Stimulated activated CD4-positive, alpha-beta T cell treated with anti-CD3 and anti-CD28 coated beads, Interleukin-15, amount 100 ng/mL, for 24 hours (primary cell): ENCODE measurements at places on chromosomes 1 and 21.
A peak's percentile ranks its signal among the peaks of the same experiment; 100 is the strongest.

- DNase-seq: no peak
Observed at GRCh38 chr1:63004868-63005267, 220.9 kb downstream of the ATG4C start.

- no peak for DNase-seq
Observed at GRCh38 chr1:213464786-213465460, 413.9 kb downstream of the RPS6KC1 start.

DNA sequence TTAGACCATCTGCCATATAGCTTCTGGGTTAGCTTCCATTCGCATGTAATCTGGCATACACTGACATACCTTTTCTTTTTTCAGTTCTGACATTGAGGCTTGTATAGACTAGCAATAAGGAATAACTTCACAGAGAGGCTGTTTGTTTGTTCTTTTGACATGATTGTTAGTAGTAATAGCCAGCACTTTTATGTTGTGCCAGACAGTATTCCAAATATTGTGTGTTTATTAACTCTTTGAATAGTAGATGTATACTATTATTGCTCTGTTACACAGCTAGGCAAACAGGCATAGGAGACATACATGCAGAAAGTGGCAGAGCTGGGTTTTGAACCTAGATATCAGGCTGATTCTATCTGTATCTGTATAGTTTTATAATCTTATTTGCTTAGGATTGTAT, 12.6 kb downstream of the SMG7 start:
- no peak for DNase-seq

DNA sequence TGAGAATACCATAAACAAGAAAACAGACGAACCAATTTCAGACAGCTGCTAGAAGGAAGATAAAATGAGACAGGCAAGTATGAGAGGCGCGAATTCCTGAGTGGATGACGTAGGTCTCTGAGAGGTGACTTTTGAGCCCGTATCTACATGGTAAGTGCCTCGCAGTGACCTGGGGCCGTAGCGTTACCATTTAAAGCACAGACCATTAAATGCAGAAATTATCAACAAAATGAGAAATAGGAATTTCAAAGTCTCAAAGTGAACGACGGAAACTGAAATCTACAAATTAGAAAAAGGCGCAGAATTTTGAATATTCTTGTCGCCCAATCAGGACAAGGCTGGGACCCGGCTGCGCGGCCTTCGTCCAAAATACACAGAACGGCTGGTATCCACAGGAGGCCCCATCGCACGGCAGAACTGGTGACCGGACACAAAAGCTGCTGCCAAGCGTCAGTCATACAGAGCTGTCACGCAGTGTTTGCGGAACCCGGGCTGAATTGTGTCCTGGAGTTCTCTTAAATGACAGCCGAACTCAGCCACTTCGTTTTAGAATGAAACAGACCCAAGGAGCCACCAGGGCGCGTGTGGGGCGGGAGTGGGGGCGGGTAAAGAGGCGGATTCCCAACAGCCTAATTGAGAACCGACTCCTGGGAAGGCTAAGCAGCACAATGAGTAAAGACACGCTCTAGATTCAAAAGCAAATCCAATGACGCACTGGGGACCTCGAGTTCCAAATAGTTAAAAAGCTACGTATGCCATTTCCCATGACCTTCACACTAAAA, 13.8 kb upstream of the BOLA1 start:
- DNase-seq: peak; percentile 85

GRCh38 chr1:9846611-9847171, 22.9 kb upstream of the CLSTN1 start:
- DNase-seq: no peak

DNA sequence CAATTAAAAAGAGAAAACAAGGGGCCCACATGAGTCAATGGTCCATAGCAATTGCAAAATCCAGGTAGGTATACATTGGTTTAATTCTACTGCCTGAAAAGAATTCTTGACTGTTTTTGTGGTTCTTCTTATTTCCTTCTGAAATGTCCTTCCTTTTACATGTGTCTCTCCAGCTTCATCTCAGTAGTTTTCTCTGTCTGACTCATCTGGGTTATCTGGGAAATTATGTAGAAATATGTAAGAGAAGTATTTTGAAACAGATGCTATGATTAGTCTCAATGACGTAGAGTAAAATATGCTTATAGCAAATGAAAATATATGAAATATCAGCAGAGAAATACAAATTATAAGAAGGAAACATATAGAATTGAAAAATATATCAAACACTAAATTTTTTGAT, 953.2 kb downstream of the BRINP3 start:
- no peak for DNase-seq

DNA sequence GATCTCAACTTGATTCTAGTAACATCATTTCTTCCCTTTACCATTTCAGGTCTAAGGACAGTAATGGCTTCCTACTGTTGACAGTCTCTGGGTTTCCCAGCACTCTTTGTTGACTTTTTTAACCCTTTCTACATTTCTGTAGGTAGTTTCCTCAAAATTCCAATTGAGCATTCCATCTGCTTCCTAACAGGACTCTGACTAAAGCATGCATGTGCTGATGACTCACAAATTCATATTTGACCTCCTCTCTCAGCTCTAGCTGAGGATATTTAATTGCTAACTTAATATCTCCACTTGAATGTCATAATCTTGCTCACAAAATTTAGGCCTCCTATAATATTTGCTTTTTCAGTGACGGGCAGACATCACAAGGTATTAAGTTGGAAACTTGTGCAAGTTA, 93.3 kb upstream of the ZNHIT6 start:
- no peak for DNase-seq

- DNase-seq: no peak
Observed at GRCh38 chr1:97252076-97252475, 530.5 kb downstream of the PTBP2 start.

- DNase-seq: no peak
Observed at GRCh38 chr21:41653954-41654491, 112.8 kb downstream of the RIPK4 start.

DNA sequence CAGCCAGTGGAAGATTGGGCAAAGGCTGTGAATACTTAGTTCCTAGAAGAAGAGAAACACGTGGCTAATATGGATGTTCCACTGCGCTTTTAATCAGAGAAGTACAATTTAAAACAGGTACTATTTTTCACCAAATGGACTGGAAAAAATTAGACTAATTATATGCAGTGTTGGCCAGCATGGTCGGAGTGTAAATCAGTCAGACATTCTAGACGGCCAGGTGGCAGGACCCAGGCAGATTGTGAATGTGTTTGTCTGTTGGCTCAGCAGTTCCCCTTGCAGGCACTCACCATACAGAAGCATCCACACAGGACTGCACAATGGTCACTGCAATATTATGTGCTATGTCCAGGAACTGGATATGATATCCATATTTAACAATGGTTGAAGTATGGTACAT, 23.9 kb upstream of the SLC25A34 start:
- no peak for DNase-seq

DNA sequence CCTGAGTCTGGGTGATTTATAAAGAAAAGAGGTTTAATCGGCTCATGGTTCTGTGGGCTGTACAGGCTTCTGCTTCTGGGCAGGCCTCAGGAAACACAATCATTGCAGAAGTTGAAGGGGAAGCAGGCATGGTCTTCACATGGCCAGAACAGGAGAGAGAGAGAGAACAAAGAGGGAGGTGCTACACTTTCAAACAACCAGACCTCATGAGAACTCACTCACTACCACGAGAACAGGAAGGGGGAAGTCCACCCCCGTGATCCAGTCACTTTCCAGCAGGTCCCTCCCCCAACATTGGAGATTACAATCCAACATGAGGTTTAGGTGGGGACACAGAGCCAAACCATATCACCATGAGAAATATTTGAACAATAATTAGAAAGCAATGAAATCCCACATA, 222.9 kb downstream of the FAM72C start:
- no peak for DNase-seq

DNA sequence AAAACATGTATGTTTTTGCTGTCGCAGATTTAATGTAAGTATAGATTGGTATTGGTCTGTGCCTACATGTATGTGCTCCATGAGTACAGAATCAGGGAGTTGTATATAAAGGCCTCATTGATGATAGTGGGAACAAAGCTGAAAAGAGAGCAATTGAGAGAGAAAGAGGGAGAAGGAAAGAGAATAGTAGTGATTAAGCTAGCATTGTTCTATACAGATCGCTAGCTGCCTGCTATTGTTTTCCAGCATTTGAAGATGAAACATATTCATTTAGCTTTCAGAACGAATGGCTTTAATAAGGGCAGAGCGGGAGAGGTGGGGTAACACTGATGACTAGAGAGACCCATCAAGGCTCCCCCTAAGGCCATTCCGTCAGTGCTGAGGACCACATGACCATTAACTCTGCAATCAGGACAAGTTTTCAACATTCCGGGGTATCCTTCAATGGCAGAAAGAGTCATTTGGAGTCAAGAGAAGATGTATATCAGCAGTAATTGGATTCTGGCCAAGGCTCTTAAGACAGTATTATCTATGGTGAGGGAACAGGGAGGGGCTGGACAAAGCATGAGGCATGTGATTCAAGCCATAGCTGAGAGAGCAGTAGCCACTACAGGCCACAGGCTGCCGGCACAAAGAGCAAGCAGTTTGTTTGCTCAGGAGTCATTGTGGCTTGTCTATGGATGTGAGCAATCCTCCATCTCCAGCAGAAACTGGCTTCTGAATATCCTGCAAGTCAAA, 176.5 kb downstream of the PBX1 start:
- no peak for DNase-seq

DNA sequence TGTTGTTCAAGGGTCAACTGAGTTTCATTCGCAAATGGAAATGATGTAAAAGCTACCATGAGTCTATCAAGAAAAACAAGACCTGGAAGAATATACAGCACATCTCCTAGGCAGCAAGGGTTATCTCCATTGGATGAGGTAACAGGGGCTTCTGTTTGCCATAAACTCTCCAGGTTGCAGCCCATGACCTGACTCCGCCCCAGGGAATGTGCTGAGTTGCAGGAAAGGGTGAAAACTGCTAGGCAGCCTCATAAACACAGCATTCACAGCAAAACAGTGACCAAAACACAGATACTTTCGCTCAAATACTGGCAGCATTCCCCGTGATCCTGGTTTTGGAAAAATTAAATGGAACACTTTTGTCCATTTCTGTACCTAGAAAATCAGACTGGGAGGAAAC, 20.2 kb upstream of the ACTA1 start:
- DNase-seq: no peak

DNA sequence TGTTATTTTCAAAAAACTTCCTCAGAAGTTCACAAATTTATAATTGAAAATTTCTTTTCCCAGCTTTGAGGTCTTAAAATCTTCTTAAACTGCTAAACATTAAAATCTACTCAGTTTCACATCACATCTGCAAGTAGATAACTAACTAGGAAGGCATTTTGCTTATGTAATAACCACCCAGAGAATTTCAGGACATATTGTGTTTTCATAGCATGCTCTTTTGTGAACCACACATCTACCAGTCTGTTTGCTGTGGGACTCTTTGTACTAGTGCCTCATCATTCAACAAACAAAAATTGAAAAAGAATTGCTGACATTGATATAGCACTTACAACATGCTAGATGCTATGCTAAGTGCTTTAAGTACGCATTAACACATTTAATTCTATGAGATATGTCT, 31.6 kb upstream of the C1orf146 start:
- DNase-seq: no peak

DNA sequence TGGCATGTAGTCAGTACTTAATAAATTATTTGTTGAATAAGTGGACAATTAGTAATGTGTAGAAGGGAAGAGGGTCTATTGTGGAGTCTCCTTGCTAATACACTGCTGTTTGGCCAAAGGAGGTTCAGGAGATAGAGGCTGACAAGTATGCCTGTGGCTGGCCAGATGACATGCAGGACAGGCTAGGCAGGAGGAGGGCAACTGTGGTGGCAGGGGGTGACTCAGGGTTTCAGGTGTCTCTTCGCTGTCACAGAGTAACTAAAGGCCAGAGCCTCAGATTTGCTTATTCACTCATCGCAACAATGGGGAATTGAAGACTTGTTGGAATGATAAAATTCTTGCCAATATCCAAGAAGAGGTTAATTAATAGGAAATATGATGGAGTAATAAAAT, 33.1 kb downstream of the THRAP3 start:
- DNase-seq: peak; percentile 35

GRCh38 chr1:53031732-53032131, 30.3 kb upstream of the PODN start:
- DNase-seq: no peak

DNA sequence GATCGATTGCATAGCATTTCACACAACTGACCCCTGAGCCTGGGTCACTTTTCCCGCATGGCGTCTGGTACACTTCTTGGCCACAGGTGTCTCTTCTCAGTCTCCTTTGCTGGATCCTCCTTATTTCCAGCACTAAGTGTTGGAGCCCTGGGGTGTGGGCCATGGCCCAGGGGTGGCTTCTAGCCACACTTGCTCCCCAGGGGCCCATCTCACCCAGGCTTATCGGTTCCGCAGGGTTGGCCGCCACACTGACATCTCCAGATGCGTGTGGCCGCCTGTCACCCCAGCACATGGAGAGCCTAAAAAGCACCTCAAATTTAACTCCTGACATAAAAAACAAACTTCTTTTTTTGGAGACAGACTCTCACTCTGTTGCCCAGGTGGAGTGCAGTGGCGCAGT, 2.4 kb downstream of the THAP3 start:
- DNase-seq: no peak

GRCh38 chr1:175138579-175138978, 54.0 kb downstream of the KIAA0040 start:
- DNase-seq: no peak

GRCh38 chr1:31289021-31289420, 7.6 kb downstream of the SNRNP40 start:
- no peak for DNase-seq

GRCh38 chr1:184199036-184199435, 147.5 kb downstream of the TSEN15 start:
- no peak for DNase-seq

GRCh38 chr1:17671314-17671705, 83.8 kb upstream of the ACTL8 start:
- no peak for DNase-seq

- no peak for DNase-seq
Observed at GRCh38 chr1:107840725-107841124, 124.3 kb downstream of the VAV3 start.

DNA sequence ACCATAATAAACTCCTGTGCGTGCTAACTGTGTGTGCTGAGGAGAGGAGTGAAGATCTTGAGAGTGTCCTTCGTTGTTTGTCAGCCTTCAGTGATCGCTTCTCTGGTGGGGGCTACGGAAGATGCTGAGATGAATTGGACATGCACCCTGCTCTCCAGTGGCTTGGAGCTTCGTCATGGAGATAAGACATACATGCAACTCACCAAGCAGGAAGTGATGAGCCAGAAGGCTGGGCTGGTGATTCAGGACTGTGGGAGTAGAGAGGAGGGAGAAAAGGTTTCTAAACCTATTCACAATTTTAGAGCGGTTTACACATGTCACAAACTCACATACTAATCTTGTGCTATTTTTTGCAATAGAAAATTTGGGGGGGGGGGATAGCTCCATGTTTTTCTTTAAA, 128.9 kb upstream of the ADAR start:
- DNase-seq: peak; percentile 74

- DNase-seq: no peak
Observed at GRCh38 chr1:204854286-204854685, 16.4 kb upstream of the NFASC start.

DNA sequence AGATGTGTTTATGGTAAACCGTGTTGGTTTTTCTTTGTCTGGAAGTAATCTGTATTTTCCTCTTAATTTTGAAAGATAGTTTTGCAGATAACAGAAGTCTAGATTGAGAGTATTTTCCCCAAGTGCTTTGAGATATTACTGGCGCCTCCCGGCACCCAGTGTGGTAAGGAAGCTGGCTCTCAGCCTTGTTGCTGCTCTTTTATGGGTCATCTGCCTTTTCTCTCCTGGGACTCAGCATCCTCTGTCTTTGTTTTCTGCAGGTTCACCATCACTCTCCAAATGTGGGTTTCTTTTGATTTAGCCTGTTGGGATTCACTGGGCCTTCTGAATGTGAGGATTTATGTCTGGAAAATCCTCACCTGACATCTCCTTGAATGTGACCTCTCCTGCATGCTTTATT, 37.4 kb downstream of the POFUT2 start:
- DNase-seq: no peak
